Naive thymus-derived CD8-positive, alpha-beta T cell (primary cell): ENCODE measurements at places on chromosomes 16 and 17.

GRCh38 chr17:65515512-65515911 lies 45.9 kb downstream of the AXIN2 start:
- no peak for DNase-seq

DNA sequence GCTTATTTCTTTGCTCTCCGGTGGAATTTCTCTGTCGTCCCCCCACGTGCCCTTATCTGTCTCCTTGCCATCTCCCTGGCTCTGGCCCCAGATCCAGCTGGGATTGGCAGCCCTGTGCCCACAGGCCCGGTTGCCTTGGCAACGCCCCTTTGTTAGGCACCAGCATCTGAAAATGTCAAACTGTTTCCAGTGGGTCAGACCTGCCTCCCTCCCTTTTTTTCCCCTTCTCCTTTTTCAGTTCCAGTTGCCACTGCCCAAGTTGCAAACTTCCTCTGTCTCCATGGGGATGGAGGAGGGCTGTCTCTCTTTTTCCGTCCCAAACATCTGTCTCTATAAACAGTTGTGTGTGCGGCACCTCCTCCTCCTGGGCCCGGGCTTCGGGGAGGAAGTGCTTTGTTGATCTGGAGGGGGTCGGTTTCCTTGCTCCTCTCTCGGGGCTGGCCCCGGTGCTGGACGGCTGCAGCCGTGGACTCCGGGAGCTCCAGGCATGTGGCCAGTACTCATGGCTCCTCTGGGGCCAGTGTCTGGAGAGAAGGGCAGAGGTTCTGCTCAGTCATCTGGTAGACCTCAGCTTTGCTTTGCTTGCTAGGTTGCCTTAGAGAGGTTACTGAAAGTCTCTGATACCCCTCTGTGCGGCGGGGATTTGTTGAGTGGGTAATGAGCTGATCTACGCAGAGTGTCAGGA lies 35.3 kb downstream of the SOCS3 start:
- DNase-seq, result peak; percentile 17

GRCh38 chr17:16910341-16910740 lies 61.6 kb downstream of the TNFRSF13B start:
- DNase-seq, result no peak

GRCh38 chr17:40995116-40995515 lies 1.2 kb upstream of the KRTAP3-3 start:
- DNase-seq, result no peak

DNA sequence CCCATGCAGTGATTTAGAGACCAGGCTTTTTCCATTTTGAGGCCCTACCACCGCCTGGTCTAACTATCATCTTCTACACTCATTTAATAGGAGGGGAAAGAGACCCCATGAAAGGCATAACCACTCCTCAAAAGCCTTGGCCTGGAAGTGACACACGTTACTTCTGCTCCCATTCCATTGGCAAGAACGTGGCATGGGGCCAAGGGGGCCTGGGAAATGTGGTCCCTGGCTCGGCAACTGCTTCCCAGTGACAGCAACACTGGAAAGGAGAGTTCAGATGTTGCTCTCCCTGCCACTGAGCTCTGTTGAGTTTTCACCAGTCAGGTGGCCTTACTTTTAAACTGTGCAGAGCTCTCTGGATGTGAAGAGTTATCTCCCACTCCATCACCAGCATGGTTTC lies 45.2 kb upstream of the MAP3K14 start:
- DNase-seq, result no peak

GRCh38 chr17:72333570-72333969 lies 212.8 kb downstream of the SOX9 start:
- no peak for DNase-seq

GRCh38 chr17:304461-304860 lies 48.1 kb downstream of the RPH3AL start:
- DNase-seq, result no peak

- DNase-seq, result no peak
These were observed 36.3 kb downstream of the GAS7 start for GRCh38 chr17:10162096-10162495.
